ENCODE measurements at places on chromosomes 1 and 21. TPM values are rescaled to one million over a fixed set of nuclear protein-coding genes. Genes with fewer than 3 reads are reported as not detected.
A peak's percentile ranks its signal among the peaks of the same experiment; 100 is the strongest.

DNA sequence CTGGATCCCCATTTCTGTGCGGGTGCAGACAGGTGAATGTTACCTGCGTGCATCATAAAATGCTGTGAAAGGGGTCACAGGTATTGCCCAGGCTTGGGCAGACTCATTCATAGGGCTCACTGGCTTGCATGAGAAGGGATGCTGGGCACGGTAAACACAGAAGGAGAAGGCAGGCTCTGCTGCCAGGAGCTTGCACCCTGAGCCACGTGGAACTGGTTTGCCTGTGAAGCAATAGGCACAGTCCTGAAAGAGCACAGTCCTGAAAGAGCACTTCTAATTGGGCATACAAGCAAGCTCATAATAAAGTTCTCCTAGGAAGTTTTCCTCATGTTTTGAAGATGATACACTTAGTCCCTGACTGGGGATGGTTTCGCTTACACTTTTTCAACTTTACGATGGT lies 40.9 kb downstream of the GALNT2 start:
- DNase-seq, result peak; percentile 57

DNA sequence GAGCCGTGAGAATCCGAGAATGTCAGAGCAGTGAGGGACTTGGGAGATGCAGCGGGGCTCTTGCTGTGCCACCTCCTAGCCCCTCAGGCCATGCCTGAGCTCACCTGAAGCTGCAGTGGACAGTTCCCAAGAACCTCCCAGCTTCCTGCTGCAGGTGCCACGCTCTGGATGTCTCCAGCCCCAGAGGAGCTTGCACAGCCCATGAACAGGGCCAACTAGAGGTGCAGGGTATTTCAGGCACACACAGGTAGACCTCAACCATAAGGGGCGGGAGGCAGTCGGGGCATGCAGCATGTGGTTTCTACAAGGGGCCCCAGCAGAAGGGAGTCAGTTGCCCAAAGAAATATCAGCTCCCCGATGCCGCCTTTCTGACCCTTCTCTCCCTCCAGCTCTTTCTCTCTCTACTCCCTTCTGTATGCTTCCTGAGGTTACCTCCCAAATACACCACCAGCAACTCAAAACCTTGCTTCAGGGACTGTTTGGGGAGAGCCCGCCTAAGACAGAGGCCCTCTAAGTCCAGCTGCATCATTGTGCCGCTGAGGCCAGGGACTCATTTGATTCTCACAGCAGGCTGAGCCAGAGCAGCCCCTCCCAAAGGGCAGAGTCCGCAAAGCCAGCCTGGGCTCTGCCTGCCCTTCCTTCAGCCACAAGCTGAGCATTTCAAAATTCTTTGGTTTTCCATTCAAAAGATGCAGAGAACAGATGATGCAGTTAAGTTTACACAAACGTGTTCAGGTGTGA lies 209.8 kb downstream of the MATN1 start:
- DNase-seq, result no peak

- DNase-seq, result no peak
Measured at GRCh38 chr1:117654493-117655219, 48.8 kb downstream of the TENT5C start.

DNA sequence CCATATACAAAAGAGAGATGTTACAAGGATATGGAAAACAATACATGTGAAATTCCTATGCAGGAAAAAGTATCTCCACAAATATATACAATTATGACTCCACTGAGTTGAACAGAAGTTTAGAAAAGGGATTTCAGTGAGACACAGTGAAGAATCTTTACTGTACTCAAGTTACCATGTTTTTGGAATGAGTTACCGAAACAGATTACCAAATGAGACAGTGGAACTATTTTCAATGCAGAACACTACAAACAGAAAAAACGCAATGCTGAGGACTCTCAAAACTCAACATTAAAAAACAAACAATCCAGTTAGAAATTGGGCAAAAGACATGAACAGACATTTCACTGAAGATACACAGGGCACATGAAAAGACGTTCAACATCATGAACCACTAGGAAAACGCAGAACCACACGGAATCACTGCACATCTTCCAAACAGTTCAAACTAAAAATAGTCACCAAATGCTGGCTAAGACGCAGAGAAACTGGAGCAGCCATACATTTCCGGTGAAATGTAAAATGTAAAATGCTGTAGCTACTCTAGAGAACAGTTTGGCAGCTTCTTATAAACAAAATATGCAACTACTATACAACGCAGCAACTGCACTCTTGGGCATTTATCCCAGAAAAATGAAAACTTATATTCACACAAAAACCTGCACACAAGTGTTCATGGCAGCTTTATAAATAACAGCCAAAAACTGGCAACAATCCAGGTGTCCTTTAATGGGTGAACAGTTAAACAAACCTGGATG lies 118.7 kb downstream of the UBR4 start:
- DNase-seq, result no peak

- DNase-seq, result no peak
Measured at GRCh38 chr1:172500207-172500606, 32.7 kb upstream of the SUCO start.

The KRTAP11-1 gene
- total RNA-seq, result not detected

The KIF21B gene
- 0.33 TPM for total RNA-seq

DNA sequence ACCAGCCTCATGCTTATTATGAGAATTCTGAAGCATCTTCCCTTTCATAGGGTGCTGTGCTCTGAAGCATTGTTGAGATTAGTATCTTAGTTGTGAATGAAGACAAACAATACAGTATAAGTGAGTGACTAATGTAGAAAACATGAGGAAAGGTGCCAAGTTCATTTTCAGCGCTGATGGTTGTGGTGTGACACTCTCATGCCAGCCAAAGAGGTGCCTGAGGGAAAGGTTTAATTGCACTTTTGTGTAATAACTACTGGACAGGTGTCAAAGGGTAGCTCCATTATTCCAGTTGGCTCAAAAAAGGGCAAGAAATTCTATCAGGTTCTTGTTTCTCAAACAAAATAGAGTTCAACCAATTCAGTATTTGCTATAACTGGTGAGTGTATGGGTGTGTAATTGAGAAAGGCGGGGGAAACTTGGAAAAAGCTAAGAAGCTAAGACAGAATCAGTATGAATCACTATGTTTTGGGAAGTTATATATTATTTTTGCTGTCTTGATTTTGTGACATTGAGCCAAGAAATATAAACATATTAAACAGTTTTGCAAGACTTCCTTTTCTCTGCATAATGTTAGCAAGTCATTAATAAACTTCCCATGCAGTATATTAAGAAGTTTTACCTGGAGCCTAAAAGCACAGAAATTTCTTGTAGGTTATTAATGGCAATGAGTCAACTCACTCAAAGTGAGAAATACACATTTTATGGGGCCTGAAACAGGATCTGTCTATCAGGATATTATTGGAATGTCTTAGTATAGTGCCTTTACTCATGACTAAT lies 31.8 kb downstream of the KCNK2 start:
- peak; percentile 61 for DNase-seq

DNA sequence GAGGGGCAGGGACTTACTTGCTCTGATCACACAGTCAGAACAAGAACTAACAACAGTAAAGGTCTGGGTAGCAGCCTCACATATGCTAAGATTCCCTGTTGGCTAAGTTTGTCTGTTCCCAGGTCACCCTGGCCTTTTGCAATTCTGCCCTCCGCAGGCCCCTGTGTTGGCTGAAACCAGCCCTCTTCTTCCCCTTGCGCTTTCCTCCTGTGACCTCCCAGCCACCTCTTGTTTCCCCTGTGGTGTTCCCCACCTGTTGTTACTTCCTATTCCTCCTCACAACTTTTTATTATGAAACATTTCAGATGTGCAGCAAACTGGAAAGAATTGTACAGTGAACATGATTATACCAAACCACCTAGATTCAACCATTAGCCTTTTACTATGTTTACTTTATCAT lies 23.4 kb downstream of the MAPKAPK2 start:
- DNase-seq, result no peak

The OR10J1 gene
- total RNA-seq, result not detected

DNA sequence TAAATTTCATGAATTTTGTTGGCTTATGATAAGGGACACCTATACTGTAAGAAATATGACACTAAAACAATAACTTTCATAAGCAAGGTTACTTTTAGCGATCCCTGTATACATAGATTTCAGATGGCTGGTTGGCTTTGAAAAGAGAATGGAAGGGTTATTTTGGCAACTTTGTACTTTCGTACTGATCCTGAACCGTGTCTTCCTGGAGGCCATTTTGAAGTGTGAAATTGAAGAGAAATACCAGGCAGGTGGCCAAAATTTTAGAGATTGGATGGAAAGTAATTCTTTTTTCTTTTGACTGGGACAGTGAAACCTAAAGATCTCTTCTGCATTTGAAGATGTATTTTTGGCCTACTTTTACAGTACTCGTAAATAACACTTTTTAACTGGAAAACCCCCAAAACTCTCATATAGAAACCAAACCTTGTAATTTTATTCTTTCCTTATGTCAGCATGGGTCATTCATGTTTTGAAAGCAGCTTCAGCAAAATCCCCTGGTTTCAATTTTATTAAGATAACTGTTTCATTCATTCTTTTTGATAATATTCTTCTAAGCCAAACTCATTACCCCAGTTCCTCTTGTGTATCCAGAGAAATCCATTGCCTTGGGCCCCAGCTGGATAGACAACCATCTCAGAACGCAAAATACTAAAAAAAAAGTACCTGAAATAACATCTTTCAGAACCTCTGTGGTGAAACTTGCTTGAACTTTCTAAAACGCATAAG lies 38.4 kb upstream of the ZNF281 start:
- no peak for DNase-seq

DNA sequence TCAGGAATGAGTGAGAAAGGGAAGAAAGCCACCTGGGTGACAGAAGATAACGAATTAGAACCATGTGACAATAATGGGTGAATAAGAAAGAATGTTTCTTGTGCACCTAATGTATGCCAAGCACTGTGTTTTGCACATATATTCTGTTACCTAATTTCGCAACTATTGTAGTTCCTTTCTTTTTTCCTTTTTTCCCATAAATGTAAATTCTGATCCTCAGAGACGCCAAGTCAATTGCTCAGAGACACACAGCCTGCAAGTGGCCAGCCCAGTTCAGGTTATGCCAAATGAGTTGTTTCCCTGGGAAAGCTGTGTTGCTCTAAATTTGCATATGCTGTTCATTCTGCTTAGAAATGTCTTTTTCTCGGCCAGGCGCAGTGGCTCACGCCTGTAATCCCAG lies 1.7 kb upstream of the RSPO1 start:
- no peak for DNase-seq

The CDA gene
- total RNA-seq, result not detected

- DNase-seq, result no peak
Measured at GRCh38 chr1:198933515-198934222, 294.8 kb downstream of the PTPRC start.

DNA sequence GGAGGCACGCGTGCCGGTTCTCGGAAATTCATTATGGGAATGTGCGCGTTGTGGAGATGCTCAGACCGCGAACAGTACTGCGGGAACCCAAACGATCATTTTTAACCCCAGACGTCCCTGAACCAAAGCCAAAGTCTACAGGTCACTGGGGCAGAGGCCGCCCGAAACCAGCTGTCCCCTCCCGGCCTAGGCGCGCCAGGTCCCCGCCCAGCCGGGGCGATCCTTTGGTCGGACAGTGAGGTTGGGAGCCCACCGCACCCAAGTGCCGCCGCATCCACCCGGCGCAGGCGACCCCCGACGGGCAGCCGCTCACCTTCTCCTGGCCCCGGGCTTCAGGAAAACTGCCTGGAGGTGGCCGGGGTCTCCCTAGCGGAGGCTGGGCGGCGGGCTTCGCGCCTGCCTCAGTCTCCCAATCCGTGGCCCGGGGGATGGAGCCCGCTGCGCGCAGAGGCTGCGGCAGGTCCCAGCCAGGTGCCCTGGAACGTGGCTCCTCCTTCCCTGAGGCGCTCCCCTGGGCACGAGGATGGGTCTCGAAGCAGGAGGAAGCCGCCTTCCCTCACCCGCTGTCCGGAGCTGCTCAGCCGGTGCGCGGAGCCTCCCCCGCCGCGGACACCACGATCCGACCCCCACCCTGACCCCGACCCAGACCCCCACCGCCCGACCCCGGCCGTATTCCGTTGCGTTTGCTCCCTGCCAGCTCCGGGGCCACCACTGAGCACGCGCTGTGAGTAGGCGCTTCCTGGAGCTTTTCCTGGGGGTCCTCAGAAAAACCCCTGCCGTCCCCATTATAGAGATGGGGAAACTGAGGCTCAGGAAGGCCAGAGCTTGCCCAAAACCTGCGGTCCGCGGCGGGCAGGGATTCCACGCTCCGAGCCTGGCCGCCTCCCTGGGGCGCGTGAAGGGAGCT lies 8.1 kb upstream of the SLX9 start:
- no peak for DNase-seq

- no peak for DNase-seq
Measured at GRCh38 chr21:45304945-45305344, 17.2 kb upstream of the POFUT2 start.

DNA sequence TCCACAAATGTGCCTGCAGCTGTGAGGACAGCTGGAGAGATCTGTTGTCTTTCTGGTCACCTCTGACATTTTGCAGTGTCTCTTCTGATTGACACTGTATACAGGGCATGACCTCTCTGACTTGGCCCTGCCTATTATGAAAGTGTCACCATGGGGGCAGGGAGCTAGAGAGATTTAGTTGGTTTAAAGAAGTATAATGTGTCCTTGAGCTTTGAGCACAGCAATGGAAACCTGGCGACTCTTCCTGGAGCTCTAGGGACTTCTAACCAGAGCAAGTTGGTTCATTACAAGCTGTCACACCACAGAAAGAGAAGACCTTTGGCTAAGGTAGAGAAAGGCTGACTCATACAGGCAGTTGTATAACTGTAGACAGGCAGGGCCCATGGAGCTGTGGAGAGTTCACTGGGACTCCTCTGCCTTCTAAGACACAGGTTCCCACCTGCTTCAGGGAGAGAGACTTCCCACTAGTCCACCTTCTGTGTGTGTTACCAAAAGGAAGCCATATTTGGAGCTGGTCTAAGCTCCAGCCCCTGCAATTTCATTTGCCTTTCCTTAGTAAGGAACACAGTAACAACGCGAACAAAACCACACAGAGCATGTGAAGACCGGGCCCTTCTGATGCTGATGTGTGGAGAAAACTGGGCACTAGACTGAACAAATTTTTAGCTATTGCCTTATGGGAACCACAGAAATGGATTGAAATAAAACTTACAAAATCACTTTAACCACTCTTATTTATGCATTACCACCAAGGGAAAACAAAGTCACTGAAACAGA lies 90.5 kb upstream of the ADAR start:
- DNase-seq, result no peak

- no peak for DNase-seq
Measured at GRCh38 chr1:154880671-154881070, 10.6 kb upstream of the KCNN3 start.

GRCh38 chr1:231966983-231967382 lies 340.4 kb downstream of the DISC1 start:
- DNase-seq, result no peak

DNA sequence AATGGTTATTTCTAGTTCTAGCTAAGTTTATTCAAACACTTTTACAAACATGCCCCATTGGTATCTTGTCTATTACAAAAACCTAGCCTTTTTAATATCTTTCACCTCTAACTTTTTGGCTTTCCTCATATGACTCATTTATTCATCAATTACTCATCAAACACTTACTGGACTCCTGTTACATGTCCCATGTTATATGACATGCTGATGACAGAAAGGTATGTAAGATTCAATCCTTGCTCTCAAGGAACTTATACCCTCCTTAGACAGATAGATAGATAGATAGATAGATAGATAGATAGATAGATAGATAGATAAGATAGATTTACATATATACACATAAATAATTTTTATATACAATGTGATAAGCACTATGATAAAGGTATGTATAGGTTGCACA lies 33.9 kb upstream of the INSL5 start:
- DNase-seq, result no peak

- DNase-seq, result no peak
Measured at GRCh38 chr1:219993554-219994433, 52.5 kb downstream of the EPRS1 start.

All from MG63 (cell line).